ENCODE measurements at places on chromosomes 7 and 10.

DNA sequence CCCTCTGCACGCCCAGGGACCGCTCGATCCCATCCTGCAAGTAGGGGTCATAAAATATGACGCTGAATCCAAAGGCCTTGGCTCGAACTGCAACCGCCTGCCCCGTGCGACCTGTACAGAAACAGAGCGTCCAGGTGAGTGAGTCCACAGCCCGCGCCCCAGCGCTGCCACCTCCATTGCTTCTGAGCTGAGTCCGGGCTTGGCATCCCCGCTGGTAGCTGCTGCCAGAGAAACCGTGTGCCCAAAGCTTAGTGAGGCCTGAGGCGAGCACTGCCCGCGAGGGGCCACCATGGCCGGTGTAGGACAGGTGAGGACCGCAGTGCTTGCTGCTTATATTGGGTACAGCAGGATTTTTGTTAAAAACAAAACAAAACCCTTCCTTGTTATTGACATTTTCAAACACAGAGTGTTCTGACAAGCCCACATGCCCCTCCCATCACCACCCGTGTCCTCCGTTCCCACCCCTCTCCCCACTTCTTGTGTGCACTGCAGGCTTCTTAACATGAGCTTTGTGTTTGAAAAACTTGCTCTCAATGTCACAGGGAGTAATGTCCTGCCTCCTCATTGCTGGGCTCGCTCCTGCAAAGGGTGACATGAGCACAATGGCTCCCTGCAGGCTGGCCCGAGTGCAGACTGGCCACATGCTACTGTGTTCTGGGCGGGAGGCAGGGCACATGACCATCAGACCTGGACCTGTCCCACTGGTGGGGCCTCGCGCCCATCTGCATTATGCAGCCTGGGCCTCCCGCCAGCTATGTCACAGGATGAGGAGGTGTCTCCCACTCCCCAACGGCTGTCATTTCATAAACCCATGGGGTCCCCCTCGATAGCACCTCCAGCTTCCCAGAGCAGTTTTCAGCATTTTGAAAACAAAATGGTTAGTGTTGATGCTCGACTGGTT lies 52.9 kb downstream of the ZRANB1 start:
- no peak for DNase-seq

- DNase-seq = no peak
Observed at GRCh38 chr10:79142522-79143309, 74.0 kb downstream of the ZMIZ1 start.

DNA sequence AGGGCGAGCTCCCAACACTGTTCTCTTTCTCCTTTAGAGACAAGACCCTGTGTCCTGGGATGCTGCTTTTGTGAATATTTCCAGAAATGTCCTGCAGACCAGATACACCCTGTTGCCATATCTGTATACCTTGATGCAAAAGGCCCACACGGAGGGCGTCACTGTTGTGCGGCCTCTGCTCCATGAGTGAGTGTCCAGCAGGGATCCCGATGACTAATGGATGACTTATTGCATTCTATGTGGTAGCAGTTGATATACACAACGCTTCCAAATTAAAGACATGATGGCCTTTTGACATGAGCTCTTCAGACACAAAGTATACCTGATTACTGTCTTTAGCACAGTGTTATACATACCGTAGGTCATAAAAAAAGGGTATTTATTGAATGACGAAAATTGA lies 45.0 kb upstream of the MGAM2 start:
- no peak for DNase-seq

DNA sequence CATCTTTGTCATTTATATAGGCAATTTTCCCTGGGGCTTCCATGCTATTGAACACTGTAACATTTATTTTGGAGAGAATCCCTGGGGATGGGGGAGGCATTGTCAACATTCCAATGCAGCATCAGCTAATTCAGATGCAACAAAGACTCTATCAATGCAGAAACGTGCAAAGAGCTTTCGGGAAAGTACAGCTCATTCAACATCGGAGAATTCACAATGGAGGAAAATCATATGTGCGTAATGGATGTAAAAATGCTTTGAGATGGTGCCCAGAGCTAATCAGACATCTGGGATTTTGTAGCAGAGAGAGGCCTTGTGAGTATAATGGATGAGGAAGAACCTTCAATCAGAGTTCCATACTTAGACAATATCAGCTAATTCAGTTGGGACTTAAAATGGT lies 28.3 kb upstream of the FIS1 start:
- no peak for DNase-seq

- DNase-seq = no peak
Observed at GRCh38 chr7:138679793-138680192, 21.4 kb downstream of the SVOPL start.

- no peak for DNase-seq
Observed at GRCh38 chr7:135690566-135690965, 28.3 kb downstream of the STMP1 start.

- no peak for DNase-seq
Observed at GRCh38 chr7:17015598-17016031, 133.8 kb upstream of the AGR3 start.

- DNase-seq = no peak
Observed at GRCh38 chr7:101618916-101619315, 10.2 kb downstream of the MYL10 start.

- no peak for DNase-seq
Observed at GRCh38 chr10:6023661-6024333, 38.4 kb downstream of the IL2RA start.

GRCh38 chr7:28784171-28784902 lies 173.8 kb downstream of the TRIL start:
- no peak for DNase-seq

- no peak for DNase-seq
Observed at GRCh38 chr10:48257407-48257961, 17.0 kb downstream of the FRMPD2 start.

GRCh38 chr10:5466451-5467206 lies 32.7 kb downstream of the CALML5 start:
- no peak for DNase-seq

All from effector CD8-positive, alpha-beta T cell (primary cell).